ENCODE measurements at places on chromosomes 7 and 10.
A peak's percentile ranks its signal among the peaks of the same experiment; 100 is the strongest.

DNA sequence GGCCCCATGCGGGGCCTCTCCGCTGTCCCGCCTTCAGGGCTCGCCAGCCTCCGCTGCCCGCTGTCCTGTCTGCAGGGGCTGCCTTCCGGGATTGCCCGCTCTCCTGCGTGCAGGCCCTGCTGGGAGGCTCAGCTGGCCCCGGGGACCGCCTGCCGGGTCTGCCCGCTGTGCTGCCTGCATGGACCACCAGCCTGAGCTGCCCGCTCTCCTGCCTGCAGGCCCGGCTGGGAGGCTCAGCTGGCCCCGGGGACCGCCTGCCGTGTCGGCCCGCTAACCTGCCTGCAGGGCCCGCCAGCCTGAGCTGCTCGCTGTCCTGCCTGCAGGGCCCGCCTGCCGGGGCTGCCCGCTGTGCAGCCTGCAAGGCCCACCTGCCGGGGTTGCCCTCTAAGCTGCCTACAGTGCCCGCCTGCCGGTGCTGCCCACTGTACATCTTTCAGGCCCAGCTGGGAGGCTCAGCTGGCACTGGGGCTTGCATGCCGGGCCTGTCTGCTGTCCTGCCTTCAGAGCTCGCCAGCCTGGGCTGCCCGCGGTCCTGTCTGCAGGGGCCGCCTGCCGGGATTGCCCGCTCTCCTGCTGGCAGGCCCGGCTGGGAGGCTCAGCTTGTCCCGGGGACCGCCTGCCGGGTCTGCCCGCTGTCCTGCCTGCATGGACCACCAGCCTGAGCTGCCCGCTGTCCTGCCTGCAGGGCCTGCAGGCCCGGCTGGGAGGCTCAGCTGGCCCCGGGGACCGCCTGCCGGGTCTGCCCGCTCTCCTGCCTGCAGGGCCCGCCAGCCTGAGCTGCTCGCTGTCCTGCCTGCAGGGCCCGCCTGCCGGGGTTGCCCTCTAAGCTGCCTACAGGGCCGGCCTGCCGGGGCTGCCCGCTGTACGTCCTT lies 165.1 kb downstream of the GLRX3 start:
- peak; percentile 61 for DNase-seq

- no peak for DNase-seq
These were observed 49.9 kb upstream of the MGMT start for GRCh38 chr10:129416956-129417765.

DNA sequence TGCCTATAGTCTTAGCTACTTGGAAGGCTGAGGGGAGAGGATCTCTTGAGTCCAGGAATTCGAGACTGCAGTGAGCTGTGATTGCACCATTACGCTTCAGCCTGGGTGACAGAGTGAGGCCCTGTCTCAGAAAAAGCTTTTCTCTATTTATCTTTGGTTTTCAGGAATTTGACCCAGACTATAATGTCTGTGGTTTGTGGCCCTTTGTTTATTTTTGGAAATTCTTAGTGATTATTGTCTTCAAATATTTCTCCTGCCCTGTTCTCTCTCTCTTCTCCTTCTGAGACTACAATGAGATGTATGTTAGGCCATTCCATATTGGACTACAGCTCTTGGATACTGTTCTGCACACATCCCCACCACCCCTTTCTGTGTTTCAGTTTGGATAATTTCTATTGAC lies 4.7 kb downstream of the MUC12 start:
- DNase-seq = no peak

DNA sequence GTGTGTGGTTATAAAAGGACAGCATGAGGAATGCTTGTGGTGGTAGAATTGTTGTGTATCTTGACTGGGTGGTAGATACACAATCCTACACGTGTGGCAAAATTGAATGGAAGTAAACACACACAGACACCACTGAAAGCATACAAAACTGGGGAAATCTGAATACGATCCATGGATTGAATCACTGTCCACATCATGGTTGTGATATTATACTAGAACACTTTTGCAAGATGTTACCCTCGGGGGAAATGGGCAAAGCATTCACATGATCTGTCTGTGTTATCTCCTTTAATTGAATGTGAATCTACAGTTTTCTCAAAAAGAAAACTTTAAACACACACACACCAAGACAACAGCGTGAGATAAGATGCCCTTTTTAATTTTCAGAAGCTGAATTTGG lies 165.2 kb upstream of the CELF2 start:
- no peak for DNase-seq

- DNase-seq = no peak
These were observed 14.3 kb downstream of the EIF4EBP2 start for GRCh38 chr10:70418229-70418628.

- no peak for DNase-seq
These were observed 82.4 kb downstream of the KLF6 start for GRCh38 chr10:3702569-3702968.

DNA sequence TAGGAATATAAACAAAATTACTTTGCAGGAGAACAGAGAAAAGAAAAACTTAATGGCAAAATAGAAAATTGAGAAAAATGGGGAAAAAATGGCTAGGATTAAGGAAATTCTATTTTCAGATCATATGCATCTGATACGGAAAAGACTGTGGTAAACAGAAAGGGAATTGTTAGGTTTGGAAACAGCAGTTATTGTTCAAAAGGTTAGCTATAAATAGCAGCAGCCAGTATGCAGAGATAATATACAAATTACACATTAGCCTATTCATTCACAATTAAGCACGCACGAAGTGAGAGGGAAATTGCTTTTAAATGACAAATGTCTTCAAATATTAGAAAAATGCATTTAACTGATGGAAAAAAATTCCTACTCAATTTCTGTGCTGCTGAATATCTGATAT lies 224.1 kb upstream of the FAM3C start:
- no peak for DNase-seq

DNA sequence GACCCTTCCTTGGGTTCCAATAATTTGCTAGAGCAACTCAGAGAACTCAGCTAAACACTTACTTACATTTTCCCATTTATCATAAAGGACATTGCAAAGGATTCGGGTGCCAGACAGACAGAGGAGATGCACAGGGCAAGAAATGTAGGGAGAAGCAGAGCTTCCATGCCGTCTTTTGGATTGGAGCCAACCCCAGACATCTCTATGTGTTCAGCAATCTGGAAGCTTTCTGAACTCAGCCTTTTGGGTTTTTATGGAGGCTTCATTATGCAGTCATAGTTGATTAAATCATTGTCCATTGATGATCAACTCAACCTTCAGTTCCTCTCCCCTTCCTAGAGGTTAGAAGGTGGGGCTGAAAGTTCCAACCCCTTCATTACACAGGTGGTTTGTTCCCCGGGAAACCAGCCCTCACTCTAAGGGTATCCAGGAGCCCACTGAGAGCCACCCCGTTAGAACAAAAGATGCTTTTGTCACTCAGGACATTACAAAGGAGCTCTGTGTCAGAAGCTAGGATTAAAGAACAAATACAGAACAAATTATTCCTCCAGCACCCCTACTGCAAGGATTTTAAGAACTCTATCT lies 211.9 kb upstream of the VSTM2A start:
- no peak for DNase-seq

GRCh38 chr10:117432866-117433265 lies 57.6 kb upstream of the PDZD8 start:
- no peak for DNase-seq

DNA sequence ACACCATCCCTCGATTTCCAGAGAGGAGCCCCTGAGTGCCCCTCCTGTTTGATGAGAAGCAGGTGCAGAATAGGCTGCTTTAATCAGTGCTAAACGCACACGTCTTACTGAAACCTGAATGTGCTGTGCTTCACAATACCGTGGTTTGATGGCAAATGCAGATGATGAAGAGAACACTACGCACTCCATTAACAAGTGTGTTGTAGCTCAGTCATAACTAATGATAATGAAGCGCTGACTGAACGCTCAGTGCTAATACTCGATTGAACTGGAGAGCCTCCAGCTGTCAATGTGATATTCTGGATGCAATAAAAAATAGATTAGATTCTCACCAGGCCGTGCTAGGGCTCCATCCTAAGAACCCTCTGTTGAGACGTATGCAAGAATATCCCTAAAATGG lies 279.7 kb upstream of the PLPP4 start:
- no peak for DNase-seq

GRCh38 chr7:77940647-77941046 lies 142.1 kb downstream of the PHTF2 start:
- no peak for DNase-seq

GRCh38 chr7:91347290-91347689 lies 83.1 kb downstream of the FZD1 start:
- no peak for DNase-seq

DNA sequence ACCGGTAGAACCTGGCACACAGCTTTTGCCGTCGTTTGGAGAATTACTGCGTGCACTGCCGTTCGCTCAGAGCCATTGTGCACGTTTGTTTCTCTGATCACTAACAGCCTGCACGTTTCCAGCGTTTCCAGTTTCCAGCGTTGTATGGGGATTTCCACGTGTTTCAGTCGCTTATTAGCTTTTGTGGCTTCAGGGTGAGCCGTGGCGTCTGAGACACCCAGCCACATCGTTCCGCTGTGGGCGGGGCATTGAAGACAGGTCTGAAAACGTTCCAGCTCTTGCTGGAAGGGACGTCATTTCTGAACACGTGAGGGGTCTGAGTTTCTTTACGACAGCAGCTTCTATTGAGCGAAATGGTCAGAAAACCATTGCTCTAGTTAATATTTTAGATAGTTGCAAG lies 164.8 kb downstream of the DNAJB6 start:
- DNase-seq = no peak

- DNase-seq = no peak
These were observed 5.6 kb downstream of the PODXL start for GRCh38 chr7:131550846-131551245.

DNA sequence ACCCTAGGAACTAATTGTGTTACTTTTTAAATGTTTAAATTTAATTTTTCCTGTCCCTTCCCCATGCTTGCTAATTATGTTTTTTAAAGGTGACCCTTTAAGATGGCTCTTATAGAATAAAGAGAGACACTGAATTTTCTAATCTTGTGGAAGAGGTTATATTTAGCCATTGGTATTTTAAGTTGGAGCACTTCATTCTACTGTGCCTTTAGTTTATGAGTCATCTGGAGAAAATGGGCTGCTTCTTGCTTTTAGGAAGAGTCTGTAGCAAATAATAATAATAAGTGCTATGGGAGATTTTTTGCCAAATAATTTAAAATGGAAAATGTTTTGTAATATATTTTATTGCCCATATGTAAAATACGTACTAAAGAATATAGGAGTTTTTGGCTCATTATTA lies 139.7 kb downstream of the ADK start:
- DNase-seq = no peak

DNA sequence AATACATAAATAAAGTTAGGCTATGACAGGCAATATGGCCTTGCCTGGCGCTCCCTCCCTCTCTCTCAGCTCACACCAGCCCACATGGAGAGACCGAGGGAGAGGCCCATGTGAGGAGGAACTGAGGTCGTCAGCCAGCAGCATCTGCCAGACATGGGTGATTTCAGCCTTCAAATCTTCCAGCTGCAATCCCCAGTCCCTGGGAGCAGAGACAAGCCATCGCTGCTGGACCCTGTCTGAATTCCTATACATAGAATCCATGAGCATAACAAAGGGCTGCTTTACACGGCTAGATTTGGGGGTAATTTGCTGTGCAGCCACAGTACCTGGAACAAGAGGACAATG lies 35.6 kb downstream of the ANKRD16 start:
- DNase-seq = no peak

DNA sequence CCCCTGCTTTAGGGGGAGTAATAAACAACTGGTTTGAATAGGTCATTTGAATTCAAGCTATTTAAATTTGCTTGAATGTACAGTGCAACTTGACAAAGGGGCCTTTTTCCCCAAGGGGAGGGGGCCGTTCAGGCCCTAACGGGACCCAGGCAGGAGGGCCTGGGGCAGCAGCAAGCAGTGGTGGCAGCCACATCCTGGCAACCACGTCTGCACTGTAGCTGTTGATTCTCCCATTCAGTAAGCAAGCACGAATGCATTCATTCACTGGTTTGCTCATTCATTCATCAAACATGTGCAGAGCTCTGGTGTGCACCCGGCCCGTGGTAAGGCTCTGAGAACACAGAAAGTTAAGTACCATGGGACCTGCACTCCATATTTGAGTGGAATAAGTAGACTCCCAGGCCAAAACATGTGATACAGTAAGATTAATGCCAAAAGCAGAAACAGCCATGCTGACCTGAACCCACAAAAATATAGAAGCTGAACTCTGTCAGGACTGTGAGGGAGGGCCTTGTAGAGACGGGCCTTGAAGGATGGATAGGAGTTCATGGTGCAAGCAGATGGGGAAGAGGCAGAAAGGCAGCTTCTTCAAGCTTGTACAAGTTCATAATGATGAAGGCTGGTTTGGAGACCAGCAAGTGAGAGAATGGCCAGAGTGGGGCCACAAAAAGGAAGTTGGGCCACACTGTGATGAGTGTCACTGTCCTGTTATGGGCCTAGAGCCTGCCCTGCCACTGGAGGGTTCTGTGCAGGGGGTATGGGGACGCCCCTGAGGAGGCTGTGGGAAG lies 29.3 kb upstream of the C10orf53 start:
- DNase-seq = no peak

GRCh38 chr7:64636386-64636785 lies 29.5 kb upstream of the ZNF107 start:
- DNase-seq = no peak

GRCh38 chr7:94055963-94056362 lies 51.8 kb upstream of the BET1 start:
- no peak for DNase-seq

GRCh38 chr10:44186821-44187220 lies 198.1 kb downstream of the CXCL12 start:
- no peak for DNase-seq

DNA sequence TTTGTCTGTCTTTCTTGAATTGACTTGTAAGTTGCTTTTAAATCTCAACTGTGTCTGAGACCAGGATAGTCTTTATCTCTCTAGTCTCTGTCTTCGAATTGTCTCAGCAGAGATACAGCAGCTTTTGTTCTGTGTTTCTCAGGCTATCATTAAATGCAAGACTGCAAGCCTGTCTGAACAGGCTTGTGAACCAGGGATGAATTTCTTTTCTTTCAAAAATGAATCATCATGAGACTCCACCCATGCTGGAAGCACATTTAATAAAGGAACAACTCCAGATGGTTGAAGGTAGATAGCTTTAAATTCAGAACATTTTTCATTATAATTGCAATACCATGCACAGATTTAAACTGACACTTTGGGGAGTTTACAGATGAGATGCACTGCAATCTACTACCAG lies 155.9 kb downstream of the SEC23IP start:
- DNase-seq = no peak

- DNase-seq = no peak
These were observed 254.8 kb downstream of the INHBA start for GRCh38 chr7:41448104-41448503.

DNA sequence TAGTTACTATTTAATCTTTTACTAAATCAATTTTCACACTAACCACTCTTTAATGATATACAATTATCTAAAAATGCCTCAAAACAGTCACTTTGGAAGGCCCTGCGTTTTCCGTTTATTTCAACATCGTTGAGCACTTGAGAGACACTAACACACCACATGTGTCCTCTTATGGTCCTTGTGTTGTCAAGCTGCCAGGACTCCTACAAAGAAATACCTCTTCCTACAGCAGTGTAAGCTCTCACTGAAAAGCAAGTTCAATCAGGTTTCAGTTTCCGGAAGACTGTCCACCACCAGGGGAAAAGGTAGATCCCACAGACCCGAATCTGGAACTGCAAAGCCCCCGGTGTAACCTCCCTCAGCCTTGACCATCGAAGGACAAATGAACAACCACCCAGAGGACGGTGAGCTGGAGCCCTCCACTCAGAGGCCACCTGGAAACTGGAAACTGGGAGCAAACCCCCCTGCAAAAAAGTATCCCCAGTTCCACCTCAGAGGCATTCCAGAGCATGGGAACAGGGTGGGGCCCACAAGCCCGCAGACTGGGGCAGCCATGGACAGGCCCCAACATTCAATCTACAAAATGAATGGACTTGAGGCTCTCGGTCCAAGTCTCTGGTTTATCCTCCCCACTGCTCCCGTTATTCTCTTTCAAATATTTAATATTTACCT lies 37.6 kb downstream of the KCNH2 start:
- DNase-seq = no peak
